Non-pigmented ciliary epithelial cell (primary cell): ENCODE measurements at places on chromosomes 4 and X.
A peak's percentile ranks its signal among the peaks of the same experiment; 100 is the strongest.

DNA sequence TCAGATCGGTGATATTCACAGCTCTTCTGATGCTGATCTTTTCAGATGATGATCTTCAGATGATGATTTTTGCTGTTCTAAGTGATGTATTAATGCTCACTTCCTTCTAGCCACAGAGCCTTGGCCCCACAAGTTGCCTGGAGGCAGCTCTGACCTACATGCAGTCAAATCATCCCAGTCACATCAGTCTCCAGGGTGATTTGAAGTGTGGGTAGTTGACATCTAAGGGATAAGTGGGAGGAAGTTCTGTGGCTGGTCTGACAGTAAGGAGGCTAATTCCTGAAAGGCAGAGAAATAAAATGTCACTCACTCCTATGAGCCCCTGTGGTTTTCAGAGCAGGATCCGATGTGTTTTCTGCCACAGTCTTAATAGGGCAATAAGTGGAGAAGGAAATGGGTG is 79.8 kb upstream of the RPL34 start:
- no peak for DNase-seq

DNA sequence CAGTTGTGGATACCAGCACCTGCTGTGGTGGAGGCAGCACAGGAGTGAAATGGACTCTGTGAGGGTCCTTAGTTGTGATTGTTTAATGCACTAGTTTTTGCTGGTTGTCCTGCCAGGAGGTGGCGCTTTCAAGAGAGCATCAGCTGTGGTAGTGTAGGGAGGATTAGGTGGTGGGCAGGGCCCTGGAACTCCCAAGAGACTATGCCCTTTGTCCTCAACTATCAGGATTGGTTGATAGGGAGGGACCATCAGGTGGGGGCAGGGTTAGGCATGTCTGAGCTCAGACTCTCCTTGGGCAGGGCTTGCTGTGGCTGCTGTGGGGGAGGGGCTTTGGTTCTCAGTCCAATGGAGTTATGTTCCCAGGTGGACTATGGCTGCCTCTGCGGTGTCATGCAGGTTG is 121.9 kb downstream of the RRAGB start:
- DNase-seq = no peak

DNA sequence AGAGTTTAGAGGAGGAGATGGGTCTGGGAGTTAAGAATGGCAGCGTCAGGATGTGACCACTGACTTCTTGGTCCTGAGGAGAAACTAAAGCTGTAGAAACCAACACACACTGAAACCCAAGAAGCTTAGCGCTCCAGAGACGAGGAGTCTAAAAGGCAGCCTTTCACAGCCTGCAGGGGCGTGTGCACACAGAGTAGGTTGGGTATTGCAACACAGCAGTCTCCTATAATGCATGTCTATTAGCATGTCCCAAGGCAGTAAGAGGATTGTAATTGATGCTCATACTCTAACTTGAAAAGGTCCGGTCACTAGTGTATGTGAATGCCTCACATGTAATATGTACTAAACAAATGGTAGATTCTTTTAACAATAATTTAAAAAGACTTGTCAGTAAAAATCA is 57.4 kb downstream of the PTTG2 start:
- no peak for DNase-seq

- no peak for DNase-seq
Measured at GRCh38 chr4:111454961-111455360, 690.3 kb upstream of the FAM241A start.

GRCh38 chrX:134443461-134443860 is 16.5 kb upstream of the HPRT1 start:
- DNase-seq = no peak

- no peak for DNase-seq
Measured at GRCh38 chr4:55524844-55525571, 21.7 kb downstream of the CLOCK start.

DNA sequence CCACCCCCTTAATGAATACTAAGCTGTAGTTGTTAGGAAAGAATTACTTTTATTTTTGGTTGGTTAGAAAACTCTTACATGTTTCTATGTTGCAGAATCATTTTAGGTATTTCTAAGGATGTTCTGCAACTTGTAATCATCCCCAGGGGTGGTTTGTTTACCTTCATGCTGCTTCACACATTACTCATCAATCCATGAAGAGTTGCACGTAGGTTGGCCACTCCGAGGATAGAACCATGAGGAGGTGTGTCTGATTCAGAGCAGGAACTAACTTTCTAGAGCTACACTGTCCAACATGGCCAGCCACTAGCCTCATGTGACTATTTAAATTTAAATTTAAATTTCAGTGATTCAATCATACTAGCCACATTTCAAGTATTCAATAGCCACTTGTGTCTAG is 127.2 kb upstream of the FRMPD4 start:
- DNase-seq = peak; percentile 44

- DNase-seq = no peak
Measured at GRCh38 chr4:1807332-1807777, 14.3 kb downstream of the FGFR3 start.

DNA sequence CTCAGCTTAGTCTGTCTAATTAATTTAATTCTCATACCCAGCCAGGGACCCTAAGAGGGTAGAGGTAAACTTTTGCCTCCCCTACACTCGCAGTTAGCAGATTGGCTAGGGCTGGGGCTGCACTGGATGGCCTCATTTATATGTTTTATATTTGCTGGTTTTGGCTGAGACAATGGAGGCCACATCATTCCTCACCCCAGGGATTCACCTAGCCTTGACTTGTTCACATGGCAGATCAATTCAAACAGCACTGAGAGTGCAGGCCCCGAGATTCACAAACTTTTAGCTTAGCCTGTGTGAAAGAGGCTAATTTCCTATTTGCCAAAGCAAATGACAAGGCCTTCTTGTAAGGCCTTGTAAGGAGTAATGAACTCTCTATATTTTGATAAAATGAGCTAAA is 844.4 kb downstream of the ARAP2 start:
- DNase-seq = no peak

DNA sequence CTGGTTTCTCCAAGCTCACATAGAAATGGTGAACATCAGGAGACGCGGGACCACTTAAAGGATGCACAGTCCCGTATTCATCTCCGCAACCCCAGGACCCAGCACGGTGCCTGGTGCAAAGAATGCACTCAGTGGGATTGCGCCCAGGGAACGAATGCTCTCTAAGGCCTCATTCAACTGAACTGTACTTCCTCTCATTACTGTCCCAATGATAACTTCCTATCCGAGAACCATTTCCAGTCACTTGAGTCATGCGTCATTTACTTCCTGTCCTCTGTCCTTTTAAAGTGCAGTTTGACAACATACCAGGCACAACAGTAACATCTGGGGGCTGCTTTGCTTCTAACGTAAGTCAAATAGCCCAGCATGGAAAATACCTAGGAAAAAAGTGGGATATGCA is 75.7 kb downstream of the RBM47 start:
- no peak for DNase-seq

GRCh38 chr4:3022112-3022511 is 52.2 kb downstream of the HTT-AS start:
- DNase-seq = no peak

DNA sequence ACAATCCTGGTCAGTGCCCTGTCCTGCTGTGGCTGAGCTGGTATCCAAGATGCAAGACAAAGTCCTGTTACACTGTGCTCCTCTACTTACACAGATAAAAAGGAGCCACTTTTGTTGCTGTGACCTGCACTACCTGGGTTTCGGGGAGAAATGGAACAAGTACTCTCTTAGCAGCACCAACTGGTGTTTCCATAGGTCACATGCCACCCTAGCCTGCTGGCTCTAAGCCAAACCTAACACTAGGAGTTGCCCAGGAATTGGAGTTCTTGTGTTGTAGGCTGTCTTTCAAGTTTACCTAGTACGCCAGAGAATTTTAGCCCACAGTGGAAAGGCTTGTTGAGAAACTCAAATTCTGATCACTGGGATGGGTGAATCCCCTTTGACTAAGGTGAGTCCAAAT is 727.4 kb downstream of the FAM133A start:
- DNase-seq = no peak

DNA sequence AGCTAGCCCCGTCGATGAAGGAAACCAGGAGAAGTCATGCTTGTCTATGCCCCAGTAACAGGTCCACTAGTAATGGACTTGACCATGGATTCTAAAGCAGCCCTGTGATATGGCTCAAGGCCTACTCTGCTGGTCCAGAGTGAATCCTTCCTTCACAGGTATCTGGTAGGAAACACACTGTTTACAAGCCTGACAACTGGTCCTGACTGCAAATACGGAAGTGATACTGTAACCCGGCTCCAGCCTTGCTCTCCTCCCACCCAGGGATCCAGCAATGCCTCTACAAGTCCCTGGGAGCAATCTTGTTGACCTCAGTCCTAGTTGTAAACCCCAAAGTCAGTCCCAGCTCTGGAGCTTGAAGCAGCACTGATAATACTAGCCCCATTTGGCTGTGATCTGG is 239.2 kb upstream of the GRID2 start:
- DNase-seq = no peak

DNA sequence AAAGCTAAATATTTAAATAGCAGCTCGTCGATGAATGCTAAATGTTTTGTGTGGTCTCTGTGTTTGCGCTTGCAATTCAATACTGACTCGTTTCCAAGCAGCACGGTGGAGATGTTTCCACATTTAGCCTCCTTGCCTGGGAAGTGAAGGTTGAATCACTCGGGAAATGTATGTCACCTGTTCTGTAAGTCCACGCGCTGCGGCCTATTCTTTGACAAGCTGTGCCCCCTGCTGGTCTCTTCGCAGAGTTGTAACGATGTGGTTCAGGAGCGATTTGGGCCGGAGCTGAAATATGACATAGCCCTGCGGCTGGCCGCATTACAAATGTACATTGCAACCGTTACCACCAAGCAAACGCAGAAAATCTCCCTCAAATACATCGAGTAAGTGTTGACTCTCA is 89.6 kb upstream of the PRPS2 start:
- DNase-seq = peak; percentile 32

- DNase-seq = no peak
Measured at GRCh38 chr4:18980516-18981233, 959.1 kb upstream of the LCORL start.

- DNase-seq = no peak
Measured at GRCh38 chr4:172390331-172390730, 577.1 kb downstream of the GALNTL6 start.

GRCh38 chr4:138727731-138728130 is 287.9 kb upstream of the NOCT start:
- DNase-seq = no peak

DNA sequence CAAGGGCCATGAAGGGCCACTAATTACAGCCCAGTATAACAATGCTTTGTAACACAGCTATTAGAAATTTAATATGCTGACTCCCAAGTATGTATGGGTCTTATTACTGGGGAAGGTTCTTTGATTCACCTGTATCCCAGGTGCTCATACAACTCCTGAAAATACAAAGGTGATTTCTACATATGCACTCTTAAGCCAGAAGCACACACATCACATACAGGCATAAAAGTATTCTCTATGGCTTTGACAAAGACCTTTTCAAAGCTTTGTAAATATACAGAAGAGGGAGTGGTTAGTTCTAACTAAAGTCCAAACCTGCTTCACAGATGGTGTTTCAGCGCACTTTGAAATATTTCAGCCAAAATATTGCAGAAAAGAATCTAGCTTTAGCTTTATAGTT is 191.5 kb downstream of the SNCA start:
- DNase-seq = no peak

DNA sequence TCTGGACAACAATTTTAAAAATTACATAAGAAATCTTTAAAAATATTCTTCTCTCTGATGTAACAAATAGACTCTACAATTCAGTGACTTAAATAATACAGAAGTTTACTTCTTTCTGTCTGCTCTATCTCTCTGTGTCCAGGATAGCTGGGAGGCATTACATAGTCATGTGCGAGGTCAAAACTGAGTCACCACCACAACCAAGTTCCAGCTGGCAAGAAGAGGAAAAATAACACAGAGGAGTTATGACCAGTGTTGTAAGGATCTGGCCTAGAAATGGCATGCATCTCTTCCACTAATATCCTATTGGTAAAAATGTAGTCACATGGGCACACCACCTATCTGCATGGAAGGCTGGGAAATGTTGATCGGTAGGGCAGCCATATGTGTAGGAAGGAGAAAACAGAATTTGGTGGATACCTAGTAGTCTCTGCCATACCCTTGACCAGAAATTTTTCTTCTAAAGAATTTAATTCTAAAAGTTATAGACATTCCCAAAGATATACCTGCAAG is 39.4 kb upstream of the WDFY3 start:
- DNase-seq = no peak

- no peak for DNase-seq
Measured at GRCh38 chr4:113103556-113103955, 54.1 kb downstream of the ANK2 start.

DNA sequence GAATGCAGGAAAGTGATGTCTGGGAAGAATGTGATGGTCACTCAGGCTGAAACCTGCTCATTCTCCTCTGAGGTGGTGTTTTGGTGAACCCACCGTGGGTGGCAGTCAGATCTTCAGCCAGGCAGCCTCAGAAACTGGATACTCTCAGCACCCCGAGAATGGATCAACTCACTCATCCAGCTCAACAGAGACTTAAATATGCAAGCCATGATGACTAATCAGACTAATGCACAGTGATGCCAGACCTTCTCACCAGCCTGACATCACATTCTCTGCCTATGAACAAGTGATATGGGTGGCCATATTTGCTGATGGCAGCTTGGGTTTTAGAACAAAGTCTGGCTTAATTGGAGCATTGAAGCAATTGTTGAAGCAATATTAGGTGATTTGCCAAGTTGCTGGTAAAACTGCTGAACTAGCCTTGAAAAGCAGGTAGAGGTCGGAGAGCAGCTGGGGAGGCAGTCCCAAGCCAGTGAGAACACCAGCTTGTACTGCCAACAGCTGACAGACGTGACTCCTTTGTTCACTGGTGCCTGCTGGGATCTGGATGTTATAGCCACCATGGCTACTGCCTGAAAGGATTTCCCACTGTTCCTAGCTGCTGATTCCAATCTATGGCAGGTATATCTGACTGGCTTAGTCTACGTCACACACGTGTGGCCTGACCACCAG is 608.1 kb downstream of the MID1IP1 start:
- no peak for DNase-seq

DNA sequence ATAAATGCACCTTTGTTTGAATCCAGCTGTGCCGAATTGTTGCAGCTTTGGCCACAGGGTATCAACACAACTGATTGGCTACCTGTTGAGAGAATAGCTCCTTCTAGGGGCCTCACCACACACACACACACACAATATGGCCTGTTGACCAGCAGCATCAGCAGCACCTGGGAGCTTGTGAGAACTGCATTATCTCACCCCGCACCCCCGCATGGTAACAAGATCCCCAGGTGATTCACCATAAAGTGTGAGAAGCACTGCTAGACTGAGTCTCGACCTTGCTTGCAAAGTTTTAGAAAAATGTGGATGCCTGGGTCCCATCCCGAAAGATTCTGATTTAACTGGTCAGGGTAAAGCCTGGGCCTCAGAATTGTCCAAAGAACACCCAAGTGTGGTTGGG is 176.9 kb upstream of the PRPS2 start:
- no peak for DNase-seq
